ENCODE measurements at places on chromosomes 3 and 15. TPM values are rescaled to one million over a fixed set of nuclear protein-coding genes. Genes with fewer than 3 reads are reported as not detected.
A peak's percentile ranks its signal among the peaks of the same experiment; 100 is the strongest.

GRCh38 chr3:69330891-69331400 lies 54.9 kb downstream of the FRMD4B start:
- DNase-seq, result peak; percentile 59

SLC27A2 gene
- 3.5 TPM for polyA plus RNA-seq

- peak; percentile 37 for DNase-seq
These were observed 455.3 kb upstream of the NR2F2 start for GRCh38 chr15:95875121-95875643.

GRCh38 chr3:43024181-43024885 lies 45.2 kb downstream of the GASK1A start:
- DNase-seq, result no peak

ERICH6 gene
- polyA plus RNA-seq, result not detected

DNA sequence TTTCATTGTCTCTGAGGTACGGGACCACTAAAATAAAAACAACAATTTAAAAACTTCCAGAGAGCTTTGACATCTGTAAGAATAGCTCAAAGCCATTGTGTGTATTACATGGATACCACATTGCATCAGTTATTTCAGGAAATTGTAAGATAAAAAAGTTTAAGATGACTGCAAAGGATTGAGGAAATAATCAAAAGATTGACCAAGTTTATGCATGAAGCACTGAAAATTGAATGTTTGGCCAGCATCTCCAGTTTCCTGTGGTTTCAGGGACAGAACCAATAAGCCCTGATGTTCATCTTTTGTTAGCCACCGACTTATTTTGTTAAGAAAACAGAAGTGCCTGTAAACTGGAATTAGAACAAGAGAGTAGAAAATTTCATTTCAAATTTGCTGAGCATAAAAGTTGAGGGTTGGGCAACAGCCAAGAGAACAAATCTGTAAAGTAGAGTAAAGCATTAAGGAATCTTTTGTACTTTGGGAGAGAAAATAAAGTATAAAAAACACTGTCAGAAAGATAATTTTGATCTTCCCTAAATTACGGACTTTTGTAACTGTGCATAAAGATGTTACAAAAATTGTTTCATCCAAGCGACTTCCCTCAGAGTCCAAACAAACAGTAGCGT lies 211.5 kb upstream of the P2RY1 start:
- DNase-seq, result no peak

DNA sequence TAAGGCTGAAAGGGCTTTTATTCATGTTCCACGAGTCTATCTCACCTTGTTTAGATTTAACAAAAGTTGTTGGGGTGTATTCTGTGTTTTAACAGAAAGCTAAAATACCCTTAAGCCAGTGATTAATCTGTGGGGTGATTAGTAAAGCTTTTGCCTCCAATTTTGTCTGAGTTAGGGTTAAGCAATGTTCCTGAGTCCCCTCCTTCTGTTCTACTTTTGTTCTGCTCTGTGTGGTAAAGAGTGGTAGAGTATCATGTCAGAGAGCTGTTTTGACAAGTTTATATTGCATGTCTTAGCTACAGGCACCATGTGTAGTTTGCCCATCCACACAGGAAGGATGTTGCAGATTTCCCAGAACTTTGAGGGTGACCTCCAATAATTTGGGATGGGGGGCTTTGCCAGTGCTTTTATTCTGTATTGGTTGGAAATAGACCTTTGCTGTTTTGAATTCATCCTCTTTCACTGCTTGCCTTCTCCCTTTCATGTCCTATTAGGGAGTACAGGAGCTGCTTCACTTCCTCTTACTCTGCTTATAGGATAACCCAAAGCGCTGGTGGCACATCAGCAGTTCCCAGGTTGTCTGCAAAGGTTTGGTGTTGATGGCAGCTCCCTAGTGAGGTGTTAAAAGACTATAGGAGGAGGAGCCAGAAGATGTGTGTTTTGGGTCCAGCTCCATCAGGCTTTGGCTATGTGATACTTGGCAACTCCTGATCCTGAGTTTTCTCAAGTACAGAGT lies 7.4 kb downstream of the PDE8A start:
- DNase-seq, result no peak

SYNM gene
- polyA plus RNA-seq, result 5.3 TPM

SLC28A2 gene
- polyA plus RNA-seq, result 0.23 TPM

IGF1R gene
- 7.0 TPM for polyA plus RNA-seq

SI gene
- not detected for polyA plus RNA-seq

DNA sequence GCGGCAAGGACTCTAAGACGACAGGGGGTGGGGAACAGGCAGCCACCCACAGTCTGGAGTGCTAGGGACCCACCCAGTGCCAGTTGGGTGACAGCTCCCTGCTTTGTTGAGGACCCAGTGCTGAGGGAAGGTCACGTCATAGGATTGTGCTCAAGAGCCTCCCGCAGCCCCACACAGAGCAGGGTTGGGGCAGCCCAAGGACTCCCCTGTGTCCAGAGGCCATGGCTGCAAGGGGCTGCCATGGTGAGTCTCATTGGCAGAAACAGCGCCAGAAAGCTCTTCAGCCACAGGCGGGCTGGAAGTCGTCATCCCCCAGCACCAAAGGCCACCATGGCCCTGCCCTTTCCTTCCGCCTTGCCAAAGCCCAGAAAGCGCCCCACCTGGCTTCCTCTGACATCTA lies 37.0 kb upstream of the PLXNA1 start:
- no peak for DNase-seq

PEAK1 gene
- polyA plus RNA-seq, result 8.8 TPM

DNA sequence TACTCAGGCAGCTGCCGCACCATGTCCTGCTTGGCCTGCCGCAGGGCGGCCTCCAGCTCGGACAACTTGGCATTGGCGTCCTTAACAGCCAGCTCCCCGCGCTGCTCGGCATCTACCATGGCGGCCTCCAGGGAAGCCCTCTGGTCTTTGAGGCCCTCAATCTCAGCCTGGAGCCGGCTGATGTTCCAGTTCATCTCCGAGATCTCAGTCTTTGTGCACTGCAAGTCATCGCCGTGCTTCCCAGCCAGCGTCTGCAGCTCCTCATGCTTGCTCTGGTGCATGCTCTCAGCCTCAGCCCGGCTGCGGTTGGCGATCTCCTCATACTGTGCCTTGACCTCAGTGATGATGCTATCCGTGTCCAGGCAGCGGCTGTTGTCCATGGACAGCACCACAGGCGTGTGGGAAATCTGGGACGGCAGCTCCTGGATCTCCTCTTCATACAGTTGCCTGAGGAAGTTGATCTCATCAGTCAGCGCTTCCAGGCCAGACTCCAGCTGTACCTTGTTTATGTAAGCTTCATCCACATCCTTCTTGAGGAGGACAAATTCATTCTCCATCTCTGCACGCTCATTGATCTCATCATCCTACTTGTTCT lies 15.5 kb upstream of the PSTPIP1 start:
- DNase-seq, result no peak

HES1 gene
- 24.3 TPM for polyA plus RNA-seq

DNA sequence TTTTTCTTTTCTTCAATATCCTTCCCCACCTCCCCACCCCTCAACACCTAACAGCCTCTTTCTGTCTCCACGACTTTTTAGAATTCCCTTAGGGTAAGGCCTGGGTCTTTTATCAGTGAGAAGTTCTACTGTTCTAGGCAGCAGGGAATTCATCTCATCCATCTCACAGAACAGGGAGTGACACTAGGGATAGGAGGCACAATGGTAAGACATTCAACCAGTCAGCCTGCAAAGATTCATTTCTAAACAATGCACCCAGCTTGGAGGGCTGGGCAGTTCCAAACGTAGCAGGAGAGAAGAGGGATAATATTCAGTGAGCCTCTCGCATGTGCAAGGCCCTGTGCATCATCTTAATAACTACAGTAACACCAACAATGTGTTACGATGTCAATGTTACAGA lies 43.6 kb downstream of the LRIG1 start:
- DNase-seq, result no peak

DNA sequence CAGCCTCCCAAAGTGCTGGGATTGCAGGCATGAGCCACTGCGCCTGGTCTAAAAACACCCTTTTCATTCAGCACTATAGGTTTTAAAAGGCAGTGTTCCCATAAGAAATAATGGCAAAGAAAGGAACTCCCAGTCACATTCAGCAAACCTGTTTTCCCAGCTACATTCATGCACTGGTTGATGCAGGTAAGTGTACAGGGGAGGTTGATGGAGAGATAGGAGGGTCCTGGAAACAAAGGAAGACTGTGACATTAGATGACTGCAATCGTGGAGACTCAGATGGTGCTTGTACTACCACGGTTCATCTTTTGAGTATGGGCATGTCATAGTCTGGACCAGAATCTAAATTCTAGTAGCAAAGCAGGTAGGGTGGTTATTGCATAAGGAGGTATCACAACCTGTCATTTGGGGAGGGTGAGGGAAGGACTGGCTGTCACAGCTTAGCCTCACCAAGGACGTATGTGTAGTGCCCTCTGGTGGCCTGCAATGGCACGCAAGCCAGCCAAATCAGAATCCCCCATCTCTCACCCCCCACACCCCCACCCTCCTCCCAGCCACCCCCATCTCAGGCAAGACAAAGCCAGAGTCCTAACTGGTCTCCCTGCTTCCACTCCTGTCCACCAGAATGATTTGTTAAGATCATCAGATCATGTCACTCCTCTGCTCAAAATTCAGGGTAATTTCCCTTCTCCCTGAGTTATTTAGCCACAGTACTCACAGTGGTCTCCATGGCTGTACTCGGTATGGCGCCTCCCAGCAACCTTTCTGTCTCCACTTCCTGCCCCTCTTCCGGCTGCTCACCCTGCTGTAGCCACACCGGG lies 28.8 kb upstream of the UBL7 start:
- DNase-seq, result peak; percentile 43

NR2F2 gene
- 28.9 TPM for polyA plus RNA-seq

DNA sequence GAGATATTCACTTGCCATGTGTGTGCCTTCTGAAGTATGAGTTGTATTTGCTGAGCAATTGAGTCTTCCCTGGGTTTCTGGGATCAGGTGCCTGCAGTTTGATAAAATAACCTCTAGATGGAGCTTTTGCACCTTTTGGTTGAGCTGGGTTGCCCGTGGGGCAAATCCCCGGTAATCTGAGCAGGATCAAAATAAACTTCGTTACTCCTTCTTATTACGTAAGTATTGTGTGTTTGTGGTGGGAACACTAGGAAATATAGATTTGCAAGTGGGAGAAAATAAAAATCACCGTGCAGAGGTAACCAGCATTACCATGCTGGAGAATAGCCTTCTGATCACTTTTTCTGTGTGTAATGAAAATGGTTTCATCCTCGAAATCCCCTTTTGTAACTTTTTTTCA lies 277.4 kb upstream of the NR2E3 start:
- DNase-seq, result no peak

C3orf85 gene
- not detected for polyA plus RNA-seq

LRRC49 gene
- polyA plus RNA-seq, result 5.6 TPM

DNA sequence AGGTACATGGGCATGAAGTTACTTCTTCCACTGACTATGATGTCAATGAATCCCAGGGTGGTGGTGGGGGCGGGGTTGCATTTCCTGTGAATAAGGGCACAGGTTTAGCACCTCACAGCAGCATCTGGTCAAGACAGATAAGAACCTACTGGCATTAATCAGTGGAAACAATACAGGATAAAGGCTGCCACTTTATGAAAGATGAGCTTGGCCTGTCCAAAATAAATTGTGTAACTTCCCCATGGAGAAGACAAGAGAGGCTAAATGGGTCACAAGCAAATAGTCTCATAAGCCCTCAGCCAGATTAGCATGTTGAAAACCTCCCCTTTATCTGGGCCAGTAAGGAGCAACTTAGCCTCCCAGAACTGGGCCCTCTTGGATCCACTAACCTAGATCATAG lies 27.4 kb upstream of the PLSCR2 start:
- no peak for DNase-seq

DNA sequence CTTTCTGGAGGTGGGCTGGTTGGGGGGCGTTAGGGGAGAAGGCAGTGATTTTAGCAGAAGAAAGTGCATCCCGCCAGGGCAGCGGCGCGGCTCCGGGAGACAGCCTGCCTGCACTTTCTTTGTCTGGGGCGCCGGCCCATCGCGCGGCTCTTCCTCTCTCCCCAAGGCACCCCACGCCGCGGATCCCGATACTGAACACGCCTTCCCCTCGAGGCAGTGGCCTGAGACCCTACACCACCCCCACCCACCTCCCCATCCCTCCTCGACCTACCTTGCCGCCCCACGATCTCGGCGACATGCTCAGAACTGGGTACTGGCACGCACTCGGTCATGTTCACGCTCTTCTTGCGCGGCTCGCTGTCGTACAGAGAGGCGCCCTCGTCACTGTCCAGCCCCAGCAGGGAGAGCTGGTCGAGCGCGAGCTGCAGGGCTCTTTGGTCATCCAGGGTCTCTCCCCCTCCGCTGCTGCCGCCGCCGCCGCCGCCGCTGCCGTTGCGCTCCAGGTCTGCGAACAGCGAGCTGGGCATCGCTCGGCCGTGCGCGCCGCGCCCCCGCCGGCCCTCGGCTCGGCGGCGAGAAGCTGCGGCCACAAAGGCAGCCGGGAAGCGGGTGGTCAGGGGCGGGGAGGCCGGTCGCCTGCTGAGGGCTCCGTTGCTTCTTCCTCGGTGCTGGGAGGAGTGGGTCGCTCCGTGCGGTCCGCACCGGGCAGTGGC lies 483 bp downstream of the MEX3B start:
- peak; percentile 59 for DNase-seq

GRCh38 chr3:193921465-193921864 lies 214.5 kb upstream of the HES1 start:
- no peak for DNase-seq

PHC3 gene
- 7.6 TPM for polyA plus RNA-seq

DNA sequence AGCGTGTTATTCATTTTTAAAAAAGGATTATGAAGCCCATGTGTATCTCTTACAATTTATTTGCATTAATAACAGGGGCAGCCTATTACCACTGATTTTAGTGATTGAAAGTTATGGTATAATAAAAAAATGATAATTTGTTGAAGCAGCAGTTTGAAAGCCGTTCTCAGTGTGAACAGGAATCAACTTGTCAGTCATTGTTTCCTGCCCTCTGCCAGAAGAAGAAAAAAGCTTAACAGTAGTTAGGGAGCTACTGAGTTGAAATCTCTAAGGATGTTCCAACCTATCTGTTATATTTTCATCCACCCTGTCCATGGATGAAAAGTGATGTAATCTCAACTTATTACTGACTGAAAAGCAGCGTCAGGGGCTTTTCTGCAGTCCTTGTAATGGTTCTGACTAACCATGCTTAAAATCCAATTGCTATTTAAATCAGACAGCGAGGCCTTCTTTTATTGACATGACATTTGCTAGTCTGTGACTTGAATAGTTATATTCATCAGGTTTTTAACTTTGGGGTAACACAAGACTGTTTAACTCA lies 486.7 kb downstream of the ROBO2 start:
- DNase-seq, result no peak

DNA sequence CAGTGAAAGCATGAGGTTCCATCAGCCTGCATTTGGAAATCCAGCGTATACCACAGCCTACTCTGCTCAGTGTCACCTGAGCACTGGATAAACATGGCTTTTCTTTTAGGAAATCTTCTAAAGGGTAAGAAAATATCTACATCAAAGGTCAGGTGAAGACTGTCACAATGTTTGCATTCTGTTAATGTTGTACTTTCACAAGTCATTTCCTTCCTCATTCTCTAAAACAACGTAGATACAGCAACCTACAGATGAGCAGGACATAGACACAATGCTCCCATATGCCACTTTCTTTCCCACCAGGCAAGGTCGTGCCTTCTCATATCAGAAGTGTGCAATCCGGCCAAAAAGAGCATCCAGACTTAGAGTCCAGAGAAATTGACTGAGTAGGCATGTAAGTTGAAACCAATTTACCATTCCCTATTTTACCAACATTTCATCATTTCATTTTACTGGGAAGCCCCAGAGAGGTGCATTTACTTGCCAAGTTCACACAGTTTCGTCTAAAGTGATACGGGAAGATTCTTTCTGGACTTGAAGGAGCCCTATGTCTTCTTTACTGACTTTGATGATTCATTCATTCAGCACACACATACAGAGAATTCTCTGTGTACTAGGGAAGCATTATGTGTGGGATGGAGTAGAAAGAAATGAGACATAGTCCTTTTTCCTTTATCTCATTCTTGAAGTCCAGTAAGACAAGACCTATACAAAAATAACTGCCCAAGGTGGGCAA lies 30.6 kb upstream of the LPP start:
- no peak for DNase-seq

ZNF860 gene
- polyA plus RNA-seq, result 0.53 TPM
